ENCODE measurements at places on chromosomes 4 and X. TPM values are rescaled to one million over a fixed set of nuclear protein-coding genes. Genes with fewer than 3 reads are reported as not detected.
A peak's percentile ranks its signal among the peaks of the same experiment; 100 is the strongest.

Gene SMR3B
- total RNA-seq: not detected

DNA sequence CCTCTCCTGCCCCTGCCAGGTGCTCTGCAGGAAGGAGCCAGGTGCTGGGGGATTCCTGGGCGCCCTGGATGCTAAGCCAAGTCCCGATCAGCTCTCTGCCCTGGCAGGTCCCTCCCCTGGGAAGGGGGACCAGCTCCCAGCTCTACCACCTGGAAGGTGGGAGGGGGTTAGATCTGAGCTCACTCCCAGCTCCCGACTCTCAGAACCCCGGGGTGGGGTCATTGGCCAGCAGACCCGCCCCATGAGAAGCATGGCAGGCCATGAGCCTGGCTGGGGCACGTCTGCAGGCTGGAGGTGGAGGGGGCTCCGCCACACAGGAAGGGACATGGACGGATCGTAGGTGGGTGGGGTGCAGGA, 83.4 kb upstream of the NKX1-1 start:
- no peak for DNase-seq

DNA sequence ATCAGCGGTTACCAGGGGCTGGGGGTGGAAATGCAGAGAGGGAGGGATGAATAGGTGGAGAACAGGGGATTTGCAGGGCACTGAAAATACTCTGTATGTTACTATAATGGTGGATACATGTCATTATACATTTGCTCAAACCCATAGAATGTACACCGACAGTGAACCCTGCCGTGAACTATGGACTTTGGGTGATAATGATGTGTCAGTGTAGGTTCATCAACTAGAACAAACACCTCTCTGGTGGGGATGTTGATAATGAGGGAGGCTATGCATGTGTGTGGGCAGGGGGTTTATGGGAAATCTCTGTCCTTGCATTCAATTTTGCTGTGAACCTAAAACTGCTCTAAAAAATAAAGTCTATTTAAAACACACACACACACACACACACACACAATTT, 11.5 kb downstream of the HPSE start:
- DNase-seq: no peak

Gene BEX5
- total RNA-seq: 3.3 TPM

Gene DAPP1
- total RNA-seq: 2.7 TPM

DNA sequence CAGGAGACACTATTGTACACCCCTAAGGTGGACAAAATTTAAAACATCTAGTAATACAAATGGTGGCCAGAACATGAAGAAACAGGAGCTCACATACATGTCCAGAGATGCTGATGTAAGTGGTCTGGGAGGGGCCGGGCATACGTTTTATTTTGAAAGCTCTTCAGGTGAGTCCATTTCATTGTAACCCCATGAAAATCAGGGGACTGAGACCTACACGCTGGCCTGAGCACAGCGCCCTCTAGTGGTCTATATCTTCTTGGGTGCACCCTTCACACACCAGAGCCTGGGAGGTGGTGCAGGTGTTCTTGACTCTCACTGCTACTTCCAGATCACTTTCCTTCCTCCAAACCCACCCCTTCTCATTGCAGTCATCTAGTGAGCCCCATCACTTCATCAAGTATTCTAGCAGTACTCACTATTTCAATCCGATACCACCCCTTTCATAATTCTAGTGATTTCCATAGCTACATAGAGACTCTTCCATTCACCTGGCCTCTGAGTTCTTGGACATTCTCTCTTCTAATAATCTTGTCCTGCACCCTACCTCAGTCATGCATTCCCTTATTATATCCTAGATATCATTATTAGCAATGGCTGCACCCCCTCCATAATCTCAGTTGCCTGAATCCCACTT, 4.3 kb upstream of the TLR6 start:
- no peak for DNase-seq

- no peak for DNase-seq
These were observed 43.4 kb downstream of the ZNF182 start for GRCh38 chrX:47960406-47960805.

GRCh38 chrX:56764975-56765791, 36.1 kb downstream of the NBDY start:
- peak; percentile 34 for DNase-seq

Gene GAGE1
- not detected for total RNA-seq

Gene S100G
- not detected for total RNA-seq

DNA sequence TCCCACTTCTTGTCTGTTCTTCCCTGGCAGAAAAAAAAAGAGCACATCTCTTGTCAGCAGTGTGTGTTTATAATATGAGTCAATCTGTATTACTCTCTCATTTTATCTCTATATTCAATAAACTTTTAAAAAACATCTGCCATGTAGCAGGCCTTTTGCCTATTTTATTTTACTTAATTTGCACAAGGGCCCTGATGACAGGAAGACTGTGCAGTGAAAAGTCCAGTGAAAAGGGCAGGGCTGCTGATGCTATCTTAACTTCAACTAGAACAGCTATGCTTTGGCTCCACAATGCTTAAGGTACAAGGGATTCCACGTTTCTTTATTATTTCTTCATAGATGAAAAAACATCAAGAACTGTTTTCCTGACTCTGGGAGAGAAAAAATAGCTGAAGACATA, 97.0 kb upstream of the DGKK start:
- no peak for DNase-seq

- DNase-seq: no peak
These were observed 29.2 kb downstream of the GRID2 start for GRCh38 chr4:92333016-92333415.

GRCh38 chr4:77505275-77505957, 100.2 kb upstream of the CXCL13 start:
- DNase-seq: no peak

GRCh38 chrX:131840799-131841495, 182.2 kb upstream of the STK26 start:
- DNase-seq: no peak

- DNase-seq: no peak
These were observed 52.4 kb upstream of the TSPAN5 start for GRCh38 chr4:98710831-98711230.

Gene ALB
- 0.66 TPM for total RNA-seq

Gene FGG
- not detected for total RNA-seq

Gene LDB2
- 34.5 TPM for total RNA-seq

- no peak for DNase-seq
These were observed 38.9 kb downstream of the KIT start for GRCh38 chr4:54696649-54697048.

- DNase-seq: no peak
These were observed 287.0 kb upstream of the TET2 start for GRCh38 chr4:104859601-104860237.

Gene ALPK1
- total RNA-seq: 53.3 TPM

- no peak for DNase-seq
These were observed 74.3 kb downstream of the WFS1 start for GRCh38 chr4:6343939-6344408.

Gene GK
- 12.1 TPM for total RNA-seq

GRCh38 chrX:118823263-118824172, at the start of gene ZCCHC12:
ZCCHC12 (plus strand) TSS chrX:118823824; CDS start chrX:118825245, 1,421 bp downstream.
- DNase-seq: no peak

DNA sequence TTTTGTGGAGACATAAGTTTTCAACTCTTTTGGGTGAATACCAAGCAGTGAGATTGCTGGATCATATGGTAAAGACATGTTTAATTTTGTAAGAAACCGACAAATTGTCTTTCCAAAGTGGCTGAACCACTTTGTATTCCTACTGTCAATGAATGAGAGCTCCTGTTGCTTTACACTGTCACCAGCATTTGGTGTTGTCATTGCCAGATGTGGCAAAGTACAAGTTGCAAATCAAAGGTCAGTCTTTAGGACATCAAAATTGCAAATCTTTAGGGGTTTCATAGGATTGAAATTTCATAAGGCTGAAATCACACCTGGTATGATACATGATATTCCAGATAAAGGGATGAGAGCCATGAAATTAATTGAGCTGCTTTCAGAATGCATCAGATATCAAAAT, 67.7 kb upstream of the ELOVL6 start:
- no peak for DNase-seq

GRCh38 chr4:168587411-168588125, 90.7 kb downstream of the PALLD start:
- peak; percentile 69 for DNase-seq

DNA sequence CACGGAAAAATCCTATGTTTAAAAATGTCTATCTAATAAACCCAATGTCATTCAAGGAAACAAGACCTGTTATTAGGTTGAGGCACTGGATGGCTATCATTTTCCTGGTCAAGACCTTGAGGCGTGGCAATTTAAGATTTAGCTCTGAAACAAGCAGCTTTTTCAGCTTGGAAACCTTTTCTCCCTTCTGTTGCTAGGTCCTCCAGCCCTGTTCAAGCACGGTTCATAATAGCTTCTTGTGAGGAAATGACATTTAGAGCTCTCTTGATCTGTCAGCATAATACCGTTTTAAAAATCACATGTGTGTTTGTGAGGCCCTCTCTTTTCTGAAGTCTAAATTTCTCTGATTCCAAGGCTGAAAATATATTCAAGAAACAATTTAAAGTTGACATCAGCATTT, 133.6 kb upstream of the GRPR start:
- no peak for DNase-seq

DNA sequence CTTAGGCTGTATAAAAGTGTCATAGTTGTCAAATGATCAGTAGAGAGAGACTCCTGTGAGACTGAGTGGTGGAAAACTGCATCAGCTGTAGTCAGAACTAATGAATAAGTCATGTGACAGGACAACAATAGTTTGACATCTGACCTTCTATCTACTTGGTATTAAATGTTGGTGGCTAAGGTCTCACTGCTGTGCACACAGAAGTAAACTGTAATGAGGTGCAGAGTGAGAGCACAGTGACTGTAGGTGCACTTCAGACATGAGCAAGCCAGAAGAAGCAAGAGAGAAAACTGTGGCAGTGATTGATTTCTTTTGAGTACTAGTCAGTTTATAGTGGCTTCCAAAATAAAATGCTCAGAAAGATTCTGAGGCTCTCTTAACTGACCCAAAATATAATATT, 803.6 kb downstream of the RAPGEF2 start:
- DNase-seq: no peak

DNA sequence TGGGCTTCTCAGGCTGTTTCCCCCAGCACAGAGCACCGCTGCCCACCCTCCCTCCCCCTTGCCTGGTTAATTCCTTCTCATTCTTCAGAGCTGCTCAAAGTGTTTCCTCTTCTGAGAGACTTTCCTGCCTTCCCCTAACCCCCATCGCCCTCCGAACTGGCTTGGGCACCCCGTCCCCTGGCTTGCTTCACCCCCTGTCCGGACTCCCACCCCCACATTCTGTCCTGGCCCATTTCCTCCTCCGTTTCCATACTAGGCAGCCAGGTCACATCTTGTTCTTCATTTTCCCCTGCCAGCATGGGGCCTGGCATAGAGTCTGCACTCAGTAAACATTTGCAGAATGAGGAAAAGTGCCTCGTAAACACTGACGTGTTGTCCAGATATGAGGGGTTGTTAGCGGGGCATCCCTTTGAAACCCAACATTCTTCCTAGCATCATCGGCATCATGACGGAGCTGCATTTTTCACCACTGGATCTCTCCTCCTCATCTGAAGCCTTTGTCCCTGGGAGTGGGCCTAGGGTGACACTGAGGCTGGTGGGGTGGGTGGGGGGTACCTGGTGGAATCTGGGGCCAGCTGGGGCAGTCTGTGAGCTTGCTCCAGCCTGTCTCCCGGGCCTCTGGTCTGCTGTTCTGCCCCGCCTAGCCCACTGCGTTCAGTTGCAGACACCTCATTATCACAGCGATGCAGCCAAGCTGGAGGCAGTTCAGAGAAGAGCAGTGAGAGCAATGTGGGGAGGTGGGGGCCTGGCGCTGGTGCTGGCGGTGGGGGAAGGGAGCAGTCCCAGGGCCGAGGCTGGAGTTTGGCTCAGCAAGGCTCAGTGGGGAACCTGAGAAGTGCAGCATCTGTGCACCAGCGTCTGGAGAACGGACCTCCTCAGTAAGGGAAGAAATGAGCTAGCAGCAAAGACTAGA, 149.4 kb upstream of the PJA1 start:
- DNase-seq: no peak

GRCh38 chrX:124386401-124386800, 40.0 kb downstream of the SH2D1A start:
- DNase-seq: no peak

- no peak for DNase-seq
These were observed 9.6 kb downstream of the ODAPH start for GRCh38 chr4:75565481-75565880.

- DNase-seq: no peak
These were observed 24.3 kb downstream of the TMEM154 start for GRCh38 chr4:152655272-152656129.

Gene CLDN22
- not detected for total RNA-seq

Measured in breast epithelium (tissue), 4 donors.